Stimulated activated naive CD8-positive, alpha-beta T cell treated with anti-CD3 and anti-CD28 coated beads, Interleukin-15, amount 100 ng/mL, for 72 hours (primary cell): ENCODE measurements at places on chromosomes 7 and 10.

- no peak for DNase-seq
Observed at GRCh38 chr10:112872728-112873127, 77.3 kb upstream of the TCF7L2 start.

DNA sequence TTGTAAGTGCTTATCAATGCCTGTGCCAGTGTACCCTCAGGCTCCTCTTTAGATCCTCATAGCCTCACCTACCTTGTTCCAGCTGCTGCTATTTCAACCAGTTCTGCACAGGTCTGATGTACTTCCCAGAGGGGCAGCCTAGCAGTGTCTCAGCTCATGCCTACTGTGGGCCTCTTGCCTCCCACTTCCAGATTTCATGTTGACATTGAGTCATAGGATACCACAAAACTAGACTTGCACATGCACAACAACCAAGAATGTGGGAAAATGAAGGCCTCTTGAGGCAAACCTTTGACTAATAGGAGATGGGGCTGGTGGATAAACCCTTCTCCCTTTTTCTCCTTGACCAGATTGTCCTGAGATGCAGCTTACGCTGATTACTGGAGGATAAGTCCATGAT, 31.0 kb downstream of the PON3 start:
- DNase-seq, result no peak

- no peak for DNase-seq
Observed at GRCh38 chr10:49090189-49090575, 25.1 kb downstream of the VSTM4 start.

DNA sequence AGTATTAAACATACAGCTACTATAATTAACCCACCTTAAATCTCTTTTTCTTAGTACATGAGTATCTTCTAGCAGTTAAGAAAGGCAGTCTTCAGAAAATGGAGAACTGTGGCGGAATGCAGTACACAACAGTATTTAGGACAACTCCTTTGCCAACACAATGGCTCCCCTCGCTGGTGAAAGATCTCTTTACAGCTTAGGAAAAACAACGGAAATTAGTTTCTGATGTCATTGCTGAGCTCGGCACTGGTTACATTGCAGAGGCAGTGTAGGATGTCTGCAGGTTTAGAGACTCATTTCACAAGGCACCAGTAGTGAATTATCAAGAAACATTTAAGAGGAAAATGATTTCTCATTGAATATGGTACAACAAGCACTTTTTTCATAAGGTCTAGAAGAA, 43.4 kb downstream of the GLRX3 start:
- DNase-seq, result peak; percentile 24

GRCh38 chr7:83413424-83413823, 235.5 kb downstream of the SEMA3E start:
- no peak for DNase-seq

GRCh38 chr7:96026010-96026409, 253.7 kb downstream of the DYNC1I1 start:
- DNase-seq, result no peak

GRCh38 chr10:122549636-122550035, 10.9 kb upstream of the DMBT1 start:
- DNase-seq, result no peak

GRCh38 chr7:148973256-148973655, 55.0 kb downstream of the PDIA4 start:
- no peak for DNase-seq

- DNase-seq, result no peak
Observed at GRCh38 chr7:20307119-20307518, 23.6 kb upstream of the ITGB8 start.

DNA sequence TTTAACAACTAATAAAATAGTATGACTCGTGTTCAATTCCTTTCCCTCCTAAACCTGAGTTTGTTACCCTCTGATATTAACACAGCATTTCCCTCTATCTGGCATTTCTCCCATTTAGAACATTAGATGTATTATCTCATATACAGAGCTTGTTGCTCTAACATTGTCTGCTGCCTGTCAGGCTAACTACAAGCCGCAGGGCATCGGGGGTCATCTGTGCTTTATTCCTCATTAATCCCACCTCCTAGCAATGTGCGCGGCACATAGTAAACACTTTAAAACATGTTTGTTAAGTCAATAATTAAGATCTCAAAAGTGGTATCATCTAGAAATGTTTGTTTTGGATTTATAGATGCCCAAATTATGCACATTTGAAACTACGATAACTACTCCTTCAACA, 52.9 kb upstream of the NEBL start:
- DNase-seq, result no peak

- DNase-seq, result no peak
Observed at GRCh38 chr10:14873090-14873760, 5.4 kb upstream of the SUV39H2 start.

DNA sequence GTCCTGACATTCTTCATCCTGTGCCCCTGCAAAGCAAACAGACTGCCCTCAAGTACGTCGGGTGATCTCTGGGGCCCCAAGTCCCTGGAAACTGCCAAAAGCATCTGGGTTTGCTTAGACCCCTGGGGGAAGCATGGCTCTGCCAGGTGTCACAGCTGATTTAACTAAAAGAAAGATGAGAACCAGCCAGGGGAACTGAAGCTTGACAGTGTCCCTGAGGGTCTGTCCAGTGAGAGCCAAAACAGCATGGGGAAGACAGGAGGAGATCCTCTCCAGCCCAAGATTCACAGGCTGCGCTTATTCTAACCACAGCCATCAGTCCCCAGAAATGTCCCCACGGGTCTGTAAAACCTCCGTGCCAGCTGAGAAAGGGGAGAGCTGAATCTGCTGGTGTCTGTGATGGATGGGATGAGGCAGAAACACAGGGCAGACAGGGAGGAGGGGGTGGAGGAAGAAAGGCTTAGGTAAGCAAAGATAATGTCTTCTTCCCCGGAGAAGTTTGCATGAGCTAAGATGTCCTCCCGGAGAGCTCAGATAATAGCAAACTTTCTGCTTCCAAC, 21.3 kb downstream of the CCDC3 start:
- DNase-seq, result no peak

DNA sequence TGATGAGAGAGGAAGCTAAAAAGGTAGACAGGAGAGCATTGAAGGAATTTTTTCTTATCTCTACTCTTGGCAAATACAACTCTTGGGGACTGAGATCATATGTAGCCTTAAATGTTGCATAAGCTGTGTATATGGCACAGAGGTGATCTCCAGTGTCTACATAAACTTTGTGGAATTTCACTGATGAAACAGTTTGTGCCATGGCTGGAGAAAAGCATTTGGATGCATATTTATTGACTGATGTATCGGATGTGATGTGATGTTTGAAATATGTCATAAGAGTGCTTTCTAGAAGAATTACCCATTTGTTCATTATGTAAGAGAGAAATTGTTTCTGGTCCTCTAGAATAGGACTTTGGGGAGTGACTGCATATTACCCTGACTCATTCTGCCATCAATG, 244.9 kb upstream of the LRRTM3 start:
- no peak for DNase-seq

GRCh38 chr10:28382525-28383269, 79.8 kb upstream of the MPP7 start:
- no peak for DNase-seq

- DNase-seq, result no peak
Observed at GRCh38 chr10:87771871-87772500, 46.0 kb downstream of the ATAD1 start.

DNA sequence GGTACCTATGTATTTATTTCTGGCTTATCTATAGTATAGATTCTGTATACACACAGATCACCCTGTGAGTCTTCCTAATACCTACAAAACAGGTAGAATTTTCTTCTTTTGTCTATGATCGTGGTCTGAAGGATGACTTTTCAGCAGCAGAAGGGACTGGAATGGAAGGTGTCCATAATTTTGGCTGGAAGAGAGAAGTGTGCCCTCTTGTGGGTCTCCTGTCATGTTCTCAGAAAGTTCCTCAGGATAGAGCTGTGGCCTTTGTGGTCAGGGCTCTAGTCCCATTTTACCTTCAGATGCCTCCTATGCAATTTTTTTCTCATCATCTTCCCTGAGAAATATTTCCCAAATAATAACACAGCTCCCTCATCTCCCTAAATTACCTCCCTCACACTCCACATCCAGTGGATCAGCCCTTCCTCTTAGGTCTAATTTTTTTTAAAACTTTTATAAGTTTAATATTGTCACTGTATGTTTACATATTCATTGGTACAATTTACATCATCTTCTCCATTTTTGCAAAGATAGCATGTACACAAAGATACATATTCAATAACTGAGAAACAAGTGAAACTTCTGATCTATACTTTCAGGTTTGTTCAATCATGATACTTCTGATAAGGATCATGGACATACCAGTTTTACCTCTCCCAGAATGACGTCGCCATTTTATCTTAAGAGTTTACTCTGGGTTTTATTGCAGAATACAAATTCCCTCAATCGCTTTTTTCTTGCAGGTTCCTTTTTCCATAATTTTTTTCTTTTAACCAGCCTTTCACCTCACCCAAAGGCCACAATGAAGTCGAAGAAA, 112.7 kb downstream of the REEP3 start:
- DNase-seq, result no peak

- no peak for DNase-seq
Observed at GRCh38 chr10:129522041-129522585, 55.1 kb downstream of the MGMT start.

- DNase-seq, result no peak
Observed at GRCh38 chr10:95821720-95822119, 65.8 kb downstream of the ENTPD1 start.

DNA sequence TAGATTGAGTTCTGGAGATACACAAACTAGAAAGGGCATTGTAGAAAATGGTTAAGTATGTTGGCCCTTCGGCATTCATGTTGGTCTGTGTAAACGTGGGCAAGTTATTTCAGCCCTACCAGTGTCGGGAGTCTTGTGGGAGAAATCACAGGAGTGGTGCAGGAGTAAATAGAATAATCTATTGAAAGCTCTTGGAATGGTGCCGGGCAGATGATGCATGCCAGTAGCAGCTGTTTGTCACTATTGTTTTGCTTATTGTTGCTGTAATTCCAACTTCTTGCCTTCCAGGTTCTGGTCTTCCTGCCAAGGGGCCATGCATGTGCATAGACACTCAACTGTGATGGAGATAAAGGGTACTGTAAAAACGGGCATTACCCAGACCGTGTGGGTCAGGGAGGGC, 259.4 kb downstream of the CAMK1D start:
- no peak for DNase-seq

DNA sequence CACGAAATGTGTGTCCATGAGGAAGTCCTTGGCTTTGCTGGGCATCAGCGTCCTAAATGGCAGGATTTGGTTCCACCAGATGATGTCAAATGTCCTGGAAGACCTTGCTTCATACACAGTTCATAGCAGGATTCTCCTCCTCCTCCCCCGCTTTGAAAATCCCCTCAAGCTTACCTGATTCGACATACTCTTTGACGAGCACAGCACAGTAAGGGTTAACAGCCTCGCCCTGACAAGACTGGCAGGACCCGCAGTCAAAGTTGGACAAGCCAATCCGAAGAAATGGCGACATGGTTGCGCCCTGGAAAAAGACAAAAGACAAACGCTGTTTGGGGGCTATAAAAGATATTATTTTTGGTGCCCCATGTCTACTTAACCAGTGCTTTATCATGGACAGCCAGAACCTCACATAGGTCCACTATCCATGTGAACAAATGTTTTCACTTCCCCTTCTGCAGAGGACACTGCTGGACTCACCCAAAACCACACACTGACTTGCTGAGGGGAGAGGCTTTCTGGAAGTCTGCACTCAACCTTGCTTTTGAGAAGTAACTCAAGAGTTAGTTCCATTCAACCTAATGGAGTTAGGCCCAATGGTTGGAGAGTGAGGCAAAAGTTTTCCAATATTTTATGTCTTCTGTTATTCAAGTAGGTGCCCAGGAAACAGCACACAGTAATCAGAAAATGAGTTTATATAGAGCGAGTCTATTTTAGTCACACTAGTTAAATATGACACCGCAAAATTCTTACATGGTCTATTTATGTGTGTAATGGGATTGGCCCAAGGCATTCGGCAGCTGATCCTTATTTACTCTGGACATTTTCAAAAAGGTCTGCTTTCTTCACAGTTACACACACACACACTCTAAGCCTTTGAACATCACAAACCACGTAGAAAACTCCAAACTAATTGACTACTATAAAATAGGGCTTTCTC, 65.0 kb downstream of the PRKCQ start:
- no peak for DNase-seq

DNA sequence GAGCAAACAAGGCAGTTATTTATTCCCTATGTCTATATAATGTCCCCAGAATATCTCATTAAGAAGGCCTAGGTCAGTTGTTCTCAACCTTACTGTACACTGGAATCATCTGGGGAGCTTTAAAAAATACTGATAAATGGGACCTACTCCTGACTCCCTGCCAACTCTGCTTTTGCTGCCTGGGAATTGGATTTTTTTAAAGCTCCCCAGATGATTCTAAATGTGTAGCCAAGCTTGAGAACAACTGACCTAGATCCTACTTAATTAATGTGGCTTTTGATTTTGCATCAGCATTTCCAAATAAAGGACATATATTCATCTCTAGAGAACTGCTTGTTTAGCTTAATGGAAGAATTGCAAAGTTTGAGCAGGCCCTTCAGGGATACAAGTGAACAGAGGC, 91.7 kb upstream of the HPS1 start:
- DNase-seq, result no peak

- no peak for DNase-seq
Observed at GRCh38 chr7:40822861-40823260, 688.1 kb downstream of the SUGCT start.

GRCh38 chr10:74623786-74624185, 202.6 kb upstream of the KAT6B start:
- no peak for DNase-seq

DNA sequence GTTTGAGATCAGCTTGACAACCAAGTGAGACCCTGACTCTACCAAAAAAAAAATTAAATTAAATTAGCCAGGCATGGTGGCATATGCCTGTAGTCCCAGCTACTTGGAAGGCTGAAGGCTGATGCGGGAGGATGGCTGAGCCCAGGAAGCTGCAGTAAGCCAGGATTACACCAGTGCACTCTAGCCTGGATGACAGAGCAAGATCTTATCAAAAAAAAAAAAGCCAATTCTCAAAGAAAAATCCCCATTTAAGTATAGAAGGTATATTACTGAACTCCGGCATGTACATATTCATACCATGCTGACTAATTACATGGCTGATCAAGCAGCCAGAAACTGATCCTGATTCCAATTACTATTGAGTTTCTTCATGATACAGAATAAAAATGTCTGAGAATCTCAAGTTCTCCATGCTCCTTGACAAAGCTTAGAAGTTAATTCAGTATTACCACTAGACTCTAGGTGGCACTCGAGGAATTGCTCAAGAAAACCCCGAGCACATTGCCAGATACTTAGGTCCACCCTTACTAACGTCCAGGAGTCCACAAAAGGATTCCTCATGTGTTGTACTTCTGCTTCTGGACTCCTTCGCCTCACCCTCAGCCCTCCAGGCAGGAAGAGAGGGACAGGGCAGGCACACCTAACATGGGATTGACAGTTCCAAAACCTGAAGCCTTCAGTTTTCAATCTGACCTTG, 148.9 kb downstream of the PARD3 start:
- DNase-seq, result no peak

DNA sequence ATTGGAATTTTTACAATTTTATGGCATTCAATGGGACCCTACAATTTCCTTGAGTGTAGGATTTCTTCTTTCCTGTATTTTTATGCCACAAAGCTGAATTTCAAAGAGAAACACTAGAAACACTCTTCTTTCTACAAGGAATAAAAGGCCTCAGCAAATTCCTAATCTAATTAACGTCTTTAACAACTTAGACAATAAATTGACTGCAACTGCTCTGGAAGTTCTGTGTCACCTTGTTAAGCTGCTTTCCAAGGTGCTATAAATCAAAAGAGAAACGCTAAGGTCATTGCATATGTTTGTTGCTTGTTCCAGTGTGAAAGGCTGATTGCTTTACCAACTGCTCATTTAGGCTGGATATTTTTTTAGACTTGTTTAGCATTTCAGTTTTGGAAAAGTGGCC, 182.2 kb downstream of the POLR1F start:
- DNase-seq, result no peak

GRCh38 chr10:92407305-92408016, 116.5 kb downstream of the MARCHF5 start:
- no peak for DNase-seq
